Calu3 (cell line): ENCODE measurements at places on chromosomes 1 and 21. TPM values are rescaled to one million over a fixed set of nuclear protein-coding genes. Genes with fewer than 3 reads are reported as not detected.
A peak's percentile ranks its signal among the peaks of the same experiment; 100 is the strongest.

GRCh38 chr21:36877741-36878140 is 88.7 kb downstream of the HLCS start:
- no peaks in the 10 kb centered on the region for H3K36me3 ChIP-seq
- H3K4me1 ChIP-seq = no peaks in the 10 kb centered on the region
- H3K27me3 ChIP-seq = no peaks in the 10 kb centered on the region
- H3K4me3 ChIP-seq = no peak overlapping the region
- H3K27ac ChIP-seq = no peak overlapping the region

- H3K27ac ChIP-seq = no peak overlapping the region
- DNase-seq = no peak
- H3K4me1 ChIP-seq = no peaks in the 10 kb centered on the region
- no peak overlapping the region for H3K4me3 ChIP-seq
- peaks cover 23% of the 10 kb centered on the region for H3K27me3 ChIP-seq
- H3K36me3 ChIP-seq = no peaks in the 10 kb centered on the region
Observed at GRCh38 chr1:158212320-158212719, 31.6 kb downstream of the CD1D start.

DNA sequence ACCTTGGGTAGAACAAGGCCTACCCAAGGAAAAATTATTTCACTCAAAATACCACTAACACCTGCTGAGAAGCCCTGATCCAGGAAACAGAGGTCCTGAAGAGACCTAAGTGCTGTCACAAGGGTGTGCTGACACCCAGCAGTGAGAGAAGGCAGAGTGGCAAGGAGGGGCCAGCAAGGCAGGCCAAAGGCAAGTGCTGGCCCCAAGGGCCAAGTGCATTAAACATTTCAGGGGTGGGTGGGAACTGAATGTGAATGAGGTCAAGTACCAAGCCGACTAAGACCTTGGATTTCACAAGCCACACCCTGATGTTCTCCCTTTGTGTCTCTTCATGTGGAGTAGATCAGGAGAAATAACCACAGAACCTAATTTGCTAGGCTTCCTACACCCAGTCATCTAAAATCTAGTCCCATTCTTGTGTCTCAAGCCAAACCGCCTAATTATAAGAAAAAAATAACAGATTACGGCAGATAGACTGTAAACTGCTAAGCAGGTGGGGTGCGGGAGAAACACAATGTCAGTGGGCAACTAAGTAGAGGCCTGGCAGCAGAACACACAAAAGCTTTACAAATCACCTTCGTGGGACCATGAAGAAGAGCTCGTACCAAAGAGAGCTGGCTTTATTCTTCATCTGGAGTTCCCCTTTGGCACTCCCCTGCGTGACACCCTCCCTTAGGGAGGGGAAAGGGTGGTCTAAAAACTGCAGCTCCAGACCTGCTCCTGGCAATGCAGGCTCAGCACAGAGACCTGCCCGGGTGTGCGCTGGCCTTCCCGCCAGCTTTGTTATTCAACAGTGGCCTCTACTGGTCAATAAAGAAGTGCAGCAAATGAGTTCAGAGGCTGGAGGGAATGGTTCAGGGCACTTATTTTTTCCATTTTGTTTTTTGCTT is 8.7 kb downstream of the UBE2G2 start:
- no peaks in the 10 kb centered on the region for H3K4me1 ChIP-seq
- peak; percentile 50 for DNase-seq
- H3K36me3 ChIP-seq = no peaks in the 10 kb centered on the region
- H3K27ac ChIP-seq = no peak overlapping the region

Gene MAB21L3
- total RNA-seq = 0.21 and 0.22 TPM in 2 replicates

GRCh38 chr1:235851939-235852338 is 14.8 kb downstream of the LYST start:
- no peaks in the 10 kb centered on the region for H3K4me1 ChIP-seq
- no peak for DNase-seq
- no peaks in the 10 kb centered on the region for H3K27me3 ChIP-seq
- H3K36me3 ChIP-seq = no peaks in the 10 kb centered on the region

DNA sequence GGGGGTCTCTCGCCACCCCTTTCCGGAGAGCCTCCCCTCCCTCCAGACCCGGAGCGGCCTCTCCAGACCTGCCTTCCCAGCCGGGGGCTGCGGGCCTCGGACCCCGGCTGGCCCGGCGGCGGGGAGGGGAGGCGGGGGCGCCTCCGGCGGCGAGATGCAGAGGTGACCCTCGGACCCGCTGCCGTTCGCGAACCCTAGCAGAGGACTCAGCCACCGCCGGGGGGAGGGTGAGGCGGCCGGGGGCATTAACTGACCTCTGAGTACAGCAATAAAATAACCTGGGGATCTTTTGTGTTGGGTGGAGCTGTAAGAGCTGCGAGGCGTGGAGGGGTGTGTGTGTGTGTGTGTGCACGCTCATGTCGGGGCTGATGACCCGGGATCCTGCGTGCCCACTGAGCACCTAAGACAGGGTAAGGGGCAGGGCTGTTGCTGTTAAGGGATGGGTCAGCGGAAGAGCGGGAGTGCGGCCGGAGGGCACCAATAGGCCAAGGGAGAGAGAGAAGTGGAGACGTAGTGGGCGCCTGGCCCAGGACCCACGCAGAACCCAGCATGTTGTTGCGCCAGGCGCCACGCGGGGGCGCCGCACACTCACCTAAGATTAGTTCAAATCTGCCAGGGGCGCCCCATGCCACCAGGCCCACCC is 6.3 kb downstream of the HAPLN2 start:
- peak; percentile 72 for DNase-seq
- H3K27me3 ChIP-seq = peaks cover 60% of the 10 kb centered on the region
- H3K36me3 ChIP-seq = peaks cover 20% of the 10 kb centered on the region
- peak overlapping the region; percentile 45 for H3K4me3 ChIP-seq
- peaks cover 12% of the 10 kb centered on the region for H3K4me1 ChIP-seq

GRCh38 chr21:44613386-44614155 is 1.7 kb downstream of the KRTAP10-8 start:
- no peak overlapping the region for H3K27ac ChIP-seq
- H3K4me1 ChIP-seq = no peaks in the 10 kb centered on the region
- no peaks in the 10 kb centered on the region for H3K36me3 ChIP-seq
- H3K27me3 ChIP-seq = peaks cover 45% of the 10 kb centered on the region
- DNase-seq = no peak

GRCh38 chr1:77406661-77407060 is 124.8 kb downstream of the AK5 start:
- H3K4me1 ChIP-seq = peaks cover 6% of the 10 kb centered on the region
- H3K4me3 ChIP-seq = no peak overlapping the region
- no peak for DNase-seq
- no peaks in the 10 kb centered on the region for H3K36me3 ChIP-seq
- H3K27ac ChIP-seq = no peak overlapping the region

DNA sequence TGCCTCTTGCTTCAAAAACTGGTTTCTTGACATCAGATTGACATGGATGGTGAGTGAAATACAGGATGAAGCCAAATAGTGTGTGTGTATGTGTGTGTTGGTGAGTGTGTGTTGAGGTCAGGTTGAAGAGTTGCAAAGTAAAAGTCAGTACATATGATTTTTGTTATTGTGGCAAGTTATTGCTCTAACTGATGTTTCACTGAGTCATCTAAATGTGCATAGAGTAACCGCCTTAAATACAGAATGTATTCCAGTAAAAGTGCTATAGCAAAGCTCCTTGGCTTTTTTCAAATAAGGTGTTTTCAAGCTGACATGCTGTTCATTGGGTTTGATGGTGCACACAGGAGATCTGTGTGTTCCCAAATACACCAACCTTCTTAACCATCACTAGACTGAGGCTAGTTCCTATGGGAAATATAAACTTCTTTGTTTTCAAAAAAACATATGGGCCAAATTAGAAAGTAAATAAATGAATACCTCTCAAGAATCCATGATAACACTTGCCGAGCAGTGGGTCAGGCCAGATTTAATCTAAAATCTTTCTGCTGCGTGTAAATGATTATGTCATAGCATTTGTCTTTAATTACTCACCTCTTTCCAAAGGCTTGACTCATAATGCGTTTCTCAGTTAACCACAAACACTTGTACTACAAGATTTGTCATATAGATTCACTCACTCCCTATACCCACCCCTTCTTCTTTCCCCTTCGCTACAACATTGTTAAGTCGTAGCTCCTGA is 151.1 kb downstream of the LYPLAL1 start:
- no peaks in the 10 kb centered on the region for H3K36me3 ChIP-seq
- DNase-seq = peak; percentile 25
- no peak overlapping the region for H3K4me3 ChIP-seq
- peak overlapping the region; percentile 31 for H3K27ac ChIP-seq
- H3K27me3 ChIP-seq = no peaks in the 10 kb centered on the region

Gene CCDC24
- total RNA-seq = 19.7 and 20.2 TPM in 2 replicates

DNA sequence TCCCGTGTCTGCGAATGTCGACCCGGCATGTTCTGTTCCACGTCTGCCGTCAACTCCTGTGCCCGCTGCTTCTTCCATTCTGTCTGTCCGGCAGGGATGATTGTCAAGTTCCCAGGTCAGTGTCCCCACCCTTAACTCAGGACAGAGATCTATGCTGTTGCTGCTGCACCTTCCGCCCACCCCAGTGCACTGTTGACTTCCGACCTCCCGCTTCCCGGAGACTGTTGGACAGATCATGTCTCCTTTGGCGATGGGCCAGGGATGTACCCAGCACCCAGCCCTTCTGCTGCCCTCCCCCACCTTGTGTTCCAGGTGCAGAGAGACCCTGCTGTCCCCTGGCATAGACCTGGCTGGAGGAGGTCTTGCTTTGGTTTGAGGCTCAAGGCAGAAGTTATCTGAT is 41.3 kb downstream of the TNFRSF8 start:
- no peak overlapping the region for H3K27ac ChIP-seq
- H3K27me3 ChIP-seq = peaks cover 45% of the 10 kb centered on the region
- H3K4me1 ChIP-seq = no peaks in the 10 kb centered on the region
- H3K36me3 ChIP-seq = no peaks in the 10 kb centered on the region
- H3K4me3 ChIP-seq = no peak overlapping the region

GRCh38 chr1:41439234-41439633 is 45.2 kb downstream of the EDN2 start:
- no peak for DNase-seq
- H3K4me3 ChIP-seq = no peak overlapping the region
- H3K27me3 ChIP-seq = no peaks in the 10 kb centered on the region
- no peak overlapping the region for H3K27ac ChIP-seq

Gene C1QC
- not detected in 2 replicates for total RNA-seq

- no peak overlapping the region for H3K4me3 ChIP-seq
- DNase-seq = no peak
- H3K27me3 ChIP-seq = no peaks in the 10 kb centered on the region
Observed at GRCh38 chr1:82492159-82492558, 691.4 kb downstream of the ADGRL2 start.

Gene C8A
- total RNA-seq = not detected in 2 replicates

Gene LCE3D
- not detected in 2 replicates for total RNA-seq

Gene AMY2A
- not detected in 2 replicates for total RNA-seq

- DNase-seq = no peak
- no peaks in the 10 kb centered on the region for H3K36me3 ChIP-seq
- H3K27ac ChIP-seq = no peak overlapping the region
- peaks cover 39% of the 10 kb centered on the region for H3K27me3 ChIP-seq
Observed at GRCh38 chr1:175572932-175573868, 170.2 kb downstream of the TNR start.

- H3K27ac ChIP-seq = no peak overlapping the region
- H3K4me3 ChIP-seq = peak overlapping the region; percentile 74
- H3K27me3 ChIP-seq = peaks cover 77% of the 10 kb centered on the region
Observed at GRCh38 chr1:223364685-223365382, 858 bp upstream of the SUSD4 start.

DNA sequence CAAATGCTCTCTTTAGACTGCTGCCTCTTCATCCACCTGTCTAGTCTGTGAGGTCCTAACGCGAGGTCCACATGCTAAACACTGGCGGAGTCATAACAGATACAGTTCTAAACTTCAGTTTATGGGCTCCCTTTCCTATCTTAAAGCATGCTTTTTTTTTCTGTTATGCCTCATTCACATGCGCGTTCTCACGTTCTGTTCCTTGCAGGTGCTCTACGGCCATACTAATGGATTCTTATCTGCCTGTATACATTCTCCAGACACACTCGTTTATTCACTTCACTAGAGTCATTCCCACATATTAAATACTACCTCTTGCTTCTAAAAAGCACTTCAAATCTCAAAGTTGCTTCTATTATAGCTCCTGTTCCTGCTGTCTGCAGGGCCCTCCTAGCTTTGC is 38.7 kb downstream of the PHC2 start:
- H3K4me1 ChIP-seq = no peaks in the 10 kb centered on the region
- peaks cover 15% of the 10 kb centered on the region for H3K27me3 ChIP-seq
- no peak overlapping the region for H3K27ac ChIP-seq
- no peak for DNase-seq

GRCh38 chr1:88685259-88685620 is 1.2 kb downstream of the PKN2 start:
- H3K36me3 ChIP-seq = peaks cover 43% of the 10 kb centered on the region
- peak overlapping the region; percentile 81 for H3K27ac ChIP-seq
- no peaks in the 10 kb centered on the region for H3K27me3 ChIP-seq
- peak overlapping the region; percentile 88 for H3K4me3 ChIP-seq

Gene SAMD11
- 0.27 and 0.54 TPM in 2 replicates for total RNA-seq

Gene ADAMTSL4
- total RNA-seq = 1.9 and 2.7 TPM in 2 replicates

- DNase-seq = no peak
- no peaks in the 10 kb centered on the region for H3K27me3 ChIP-seq
- no peak overlapping the region for H3K27ac ChIP-seq
- peaks cover 28% of the 10 kb centered on the region for H3K36me3 ChIP-seq
- peaks cover 22% of the 10 kb centered on the region for H3K4me1 ChIP-seq
Observed at GRCh38 chr1:236534151-236534651, 10.4 kb downstream of the LGALS8 start.

GRCh38 chr1:209552406-209553264 is 30.9 kb upstream of the CAMK1G start:
- no peak overlapping the region for H3K27ac ChIP-seq
- DNase-seq = no peak
- no peaks in the 10 kb centered on the region for H3K27me3 ChIP-seq
- H3K36me3 ChIP-seq = no peaks in the 10 kb centered on the region

DNA sequence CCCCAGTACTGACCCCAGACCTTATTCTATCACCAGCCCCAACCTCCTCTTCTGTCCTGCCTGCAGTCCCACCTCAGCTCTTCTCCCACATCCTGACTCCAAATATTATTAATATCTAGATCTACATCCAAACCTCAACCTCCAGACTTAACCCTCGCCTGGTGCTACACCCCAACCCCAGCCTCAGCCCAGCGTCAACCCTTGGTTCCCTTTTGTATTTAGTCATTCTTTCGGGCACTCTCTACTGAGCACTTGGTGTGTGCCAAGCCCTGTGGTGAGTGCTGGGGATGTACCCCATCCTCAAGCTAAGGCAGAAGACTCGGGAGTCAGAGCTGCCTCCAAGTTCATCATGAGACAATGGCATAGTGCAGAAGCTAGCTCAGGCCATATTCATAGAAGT is 1.1 kb downstream of the SHISAL2A start:
- no peak for DNase-seq
- no peak overlapping the region for H3K27ac ChIP-seq
- peaks cover 7% of the 10 kb centered on the region for H3K4me1 ChIP-seq

GRCh38 chr1:28751315-28752060 is 14.7 kb downstream of the YTHDF2 start:
- no peaks in the 10 kb centered on the region for H3K27me3 ChIP-seq
- peaks cover 56% of the 10 kb centered on the region for H3K36me3 ChIP-seq
- H3K4me3 ChIP-seq = no peak overlapping the region
- H3K27ac ChIP-seq = no peak overlapping the region
